ENCODE measurements at places on chromosomes 4 and X. TPM values are rescaled to one million over a fixed set of nuclear protein-coding genes. Genes with fewer than 3 reads are reported as not detected.

DNA sequence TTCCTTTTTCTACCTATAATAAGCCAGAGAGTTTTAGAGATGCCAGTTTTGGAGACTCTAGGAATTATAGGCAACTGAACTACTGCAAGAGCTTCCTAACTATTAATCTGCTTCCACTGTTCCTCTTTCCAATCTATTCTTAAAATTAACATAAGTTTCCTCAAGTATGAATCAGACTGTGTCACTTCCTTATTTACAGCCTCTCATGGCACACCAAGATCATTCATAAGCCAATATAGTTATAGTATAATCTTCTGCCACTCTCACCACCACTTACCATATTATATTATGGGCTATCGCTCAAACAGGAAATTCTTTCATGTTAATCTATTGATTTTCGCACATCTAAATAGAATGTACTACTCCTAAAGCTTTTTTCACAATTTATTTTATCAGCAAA is 383.5 kb downstream of the STPG2 start:
- DNase-seq = no peak
- H3K4me1 ChIP-seq = no peaks in the 10 kb centered on the region
- H3K36me3 ChIP-seq = no peaks in the 10 kb centered on the region
- no peak overlapping the region for H3K4me3 ChIP-seq
- H3K27ac ChIP-seq = no peak overlapping the region
- H3K27me3 ChIP-seq = peaks cover 2% of the 10 kb centered on the region

GRCh38 chrX:100648458-100649417 is 4.7 kb downstream of the SRPX2 start:
- no peak overlapping the region for H3K27ac ChIP-seq
- no peaks in the 10 kb centered on the region for H3K36me3 ChIP-seq
- H3K27me3 ChIP-seq = peaks cover 2% of the 10 kb centered on the region
- DNase-seq = no peak
- H3K4me1 ChIP-seq = no peaks in the 10 kb centered on the region

DNA sequence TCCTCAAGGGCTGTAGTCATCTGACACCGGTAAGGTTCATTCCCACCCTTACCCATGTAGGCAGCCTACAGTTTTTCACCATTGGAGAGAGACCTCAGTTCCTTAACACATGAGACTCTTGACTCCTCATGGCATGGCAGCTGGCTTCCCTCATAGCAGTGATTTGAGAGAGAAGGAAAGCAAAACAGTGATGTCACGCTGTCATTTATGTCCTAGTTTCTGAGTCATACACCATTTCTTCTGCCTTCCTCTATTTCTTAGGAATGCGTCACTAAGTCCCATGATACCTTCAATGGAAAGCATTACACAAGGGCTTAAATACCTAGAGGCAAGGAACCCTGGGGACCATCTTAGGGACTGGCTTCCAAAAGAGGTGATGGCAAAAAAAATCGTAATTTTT is 226.1 kb downstream of the SPCS3 start:
- H3K27me3 ChIP-seq = no peaks in the 10 kb centered on the region
- H3K4me3 ChIP-seq = no peak overlapping the region
- no peak for DNase-seq
- H3K36me3 ChIP-seq = peaks cover 3% of the 10 kb centered on the region

- no peak for DNase-seq
- H3K4me3 ChIP-seq = no peak overlapping the region
- no peaks in the 10 kb centered on the region for H3K27me3 ChIP-seq
- no peak overlapping the region for H3K27ac ChIP-seq
- no peaks in the 10 kb centered on the region for H3K4me1 ChIP-seq
Observed at GRCh38 chr4:143287572-143287923, 49.1 kb upstream of the GAB1 start.

GRCh38 chrX:39886282-39886681 is 211.5 kb downstream of the BCOR start:
- no peak for DNase-seq
- H3K4me3 ChIP-seq = no peak overlapping the region
- H3K27ac ChIP-seq = no peak overlapping the region
- peaks cover 7% of the 10 kb centered on the region for H3K36me3 ChIP-seq
- peaks cover 9% of the 10 kb centered on the region for H3K4me1 ChIP-seq
- H3K27me3 ChIP-seq = peaks cover 2% of the 10 kb centered on the region

- no peak overlapping the region for H3K27ac ChIP-seq
Observed at GRCh38 chrX:103999234-103999633, 14.3 kb downstream of the H2BW1 start.

- no peak overlapping the region for H3K27ac ChIP-seq
- no peaks in the 10 kb centered on the region for H3K27me3 ChIP-seq
- peaks cover 4% of the 10 kb centered on the region for H3K4me1 ChIP-seq
- H3K4me3 ChIP-seq = no peak overlapping the region
- H3K36me3 ChIP-seq = no peaks in the 10 kb centered on the region
- DNase-seq = no peak
Observed at GRCh38 chr4:87506974-87507701, 22.0 kb downstream of the SPARCL1 start.

- no peaks in the 10 kb centered on the region for H3K27me3 ChIP-seq
- H3K36me3 ChIP-seq = no peaks in the 10 kb centered on the region
- no peak for DNase-seq
- peaks cover 10% of the 10 kb centered on the region for H3K4me1 ChIP-seq
- H3K27ac ChIP-seq = no peak overlapping the region
Observed at GRCh38 chrX:96763608-96764007, 79.0 kb downstream of the DIAPH2 start.

DNA sequence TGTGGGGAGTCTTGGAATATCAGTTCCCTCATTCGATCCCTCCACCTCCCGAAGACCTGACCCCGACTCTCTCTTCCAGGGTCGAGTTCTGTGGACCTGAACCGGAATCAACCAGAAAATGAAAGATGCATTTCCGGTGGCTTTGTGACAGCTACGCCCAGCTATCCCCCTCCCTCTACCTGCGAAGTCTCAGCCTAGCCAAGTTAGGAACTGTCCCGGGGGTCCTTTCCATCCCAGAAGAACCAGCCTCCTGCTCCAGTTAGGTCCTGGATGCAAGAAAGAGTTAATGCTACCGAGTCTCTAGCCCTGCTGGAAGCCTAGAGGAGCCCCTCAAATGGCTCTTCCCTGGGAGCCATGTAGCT is 13.4 kb upstream of the ETDC start:
- no peaks in the 10 kb centered on the region for H3K27me3 ChIP-seq
- peak overlapping the region; percentile 84 for H3K27ac ChIP-seq
- no peak for DNase-seq
- peaks cover 8% of the 10 kb centered on the region for H3K36me3 ChIP-seq
- H3K4me1 ChIP-seq = peaks cover 24% of the 10 kb centered on the region

DNA sequence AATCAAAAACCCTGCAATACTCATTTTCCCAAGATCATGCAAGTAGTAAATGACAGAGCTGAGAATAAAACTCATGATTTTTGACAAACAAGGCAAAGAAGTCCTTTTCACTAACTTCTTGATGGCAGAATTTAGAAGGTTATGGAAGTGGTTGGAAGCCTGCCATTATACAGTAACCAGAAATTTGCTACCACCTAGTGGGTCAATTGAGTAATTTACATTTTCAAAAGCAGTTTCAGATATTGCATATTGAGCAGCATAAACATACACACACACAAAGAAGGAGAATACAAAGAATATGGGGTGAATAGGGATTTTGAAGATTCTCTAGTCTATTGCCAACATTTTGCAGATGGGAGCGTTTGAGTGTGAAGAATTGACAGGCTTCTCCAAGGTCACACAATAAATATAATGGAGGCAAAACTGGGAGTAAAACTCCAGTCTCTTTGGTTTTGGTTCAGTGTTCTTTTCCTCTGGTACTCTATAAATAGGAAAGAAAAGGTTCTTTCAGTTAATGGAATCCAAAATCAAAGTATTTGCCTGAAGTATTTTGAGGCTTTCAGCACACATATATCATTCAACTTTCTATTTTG is 70.2 kb downstream of the GC start:
- no peak overlapping the region for H3K4me3 ChIP-seq
- DNase-seq = peak; percentile 35
- peaks cover 1% of the 10 kb centered on the region for H3K27me3 ChIP-seq

The SPANXC gene
- polyA plus RNA-seq = not detected

DNA sequence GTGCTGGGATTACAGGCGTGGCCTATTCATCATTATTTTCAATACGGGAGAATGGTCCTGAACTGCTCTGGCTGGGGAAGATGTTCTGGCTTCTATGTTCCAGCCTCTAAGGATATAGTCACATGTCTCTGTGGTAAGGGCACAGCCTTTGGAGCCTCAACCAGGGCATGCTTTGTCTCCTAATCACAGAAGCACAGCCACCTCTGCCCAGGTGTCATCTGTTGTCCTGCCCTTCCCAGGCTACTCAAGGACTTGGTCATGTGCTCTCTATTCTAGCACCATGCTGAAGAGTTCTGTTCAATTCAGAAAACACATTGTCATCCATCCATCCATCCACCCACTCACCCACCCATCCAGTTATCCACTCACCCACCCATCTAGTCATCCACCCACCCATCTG is 29.5 kb downstream of the ASMTL start:
- no peak for DNase-seq
- H3K4me1 ChIP-seq = peaks cover 4% of the 10 kb centered on the region
- peaks cover 2% of the 10 kb centered on the region for H3K27me3 ChIP-seq
- H3K4me3 ChIP-seq = no peak overlapping the region
- H3K36me3 ChIP-seq = peaks cover 62% of the 10 kb centered on the region

The ADD1 gene
- 314 TPM for polyA plus RNA-seq

- H3K4me3 ChIP-seq = no peak overlapping the region
- no peak for DNase-seq
- H3K27me3 ChIP-seq = peaks cover 13% of the 10 kb centered on the region
- no peaks in the 10 kb centered on the region for H3K36me3 ChIP-seq
- no peaks in the 10 kb centered on the region for H3K4me1 ChIP-seq
Observed at GRCh38 chrX:81392396-81392795, 190.5 kb downstream of the SH3BGRL start.

- no peaks in the 10 kb centered on the region for H3K36me3 ChIP-seq
- DNase-seq = no peak
- peaks cover 20% of the 10 kb centered on the region for H3K4me1 ChIP-seq
- no peak overlapping the region for H3K27ac ChIP-seq
Observed at GRCh38 chr4:154417373-154417673, 74.3 kb downstream of the DCHS2 start.

DNA sequence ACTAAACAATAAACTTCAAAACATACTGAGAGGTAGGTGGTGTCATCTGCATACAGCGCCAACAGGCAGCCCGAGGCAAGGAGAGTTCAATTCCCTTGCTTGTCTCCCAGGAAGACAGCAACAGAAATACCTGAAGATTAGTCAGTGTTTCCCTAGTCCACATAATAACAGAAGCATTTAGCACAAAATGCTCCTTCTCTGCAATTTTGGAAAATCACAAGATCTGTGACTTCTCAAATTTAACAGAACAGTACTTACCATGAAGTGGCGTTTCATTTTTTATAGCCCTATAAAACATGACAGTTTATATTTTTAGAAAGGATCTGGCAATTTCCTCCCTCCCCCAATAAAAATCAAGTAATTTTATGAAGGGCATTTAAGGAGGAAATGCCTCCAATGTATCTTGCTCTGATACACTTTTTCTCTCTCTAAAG is 67.1 kb upstream of the MYOZ2 start:
- H3K36me3 ChIP-seq = no peaks in the 10 kb centered on the region
- no peak for DNase-seq
- no peak overlapping the region for H3K27ac ChIP-seq
- no peaks in the 10 kb centered on the region for H3K4me1 ChIP-seq

GRCh38 chr4:2888886-2889285 is 45.2 kb downstream of the ADD1 start:
- no peaks in the 10 kb centered on the region for H3K27me3 ChIP-seq
- peak overlapping the region; percentile 5 for H3K27ac ChIP-seq
- peaks cover 18% of the 10 kb centered on the region for H3K4me1 ChIP-seq
- no peak for DNase-seq
- peaks cover 20% of the 10 kb centered on the region for H3K36me3 ChIP-seq
- H3K4me3 ChIP-seq = no peak overlapping the region

GRCh38 chr4:139460565-139460964 is 6.6 kb downstream of the RAB33B start:
- no peak overlapping the region for H3K4me3 ChIP-seq
- H3K36me3 ChIP-seq = no peaks in the 10 kb centered on the region
- H3K27me3 ChIP-seq = peaks cover 2% of the 10 kb centered on the region
- no peak for DNase-seq
- peaks cover 43% of the 10 kb centered on the region for H3K4me1 ChIP-seq
